Iris pigment epithelial cell (primary cell): ENCODE measurements at places on chromosomes 4 and X.

GRCh38 chrX:66045894-66046293 lies 6.0 kb upstream of the VSIG4 start:
- DNase-seq, result no peak

DNA sequence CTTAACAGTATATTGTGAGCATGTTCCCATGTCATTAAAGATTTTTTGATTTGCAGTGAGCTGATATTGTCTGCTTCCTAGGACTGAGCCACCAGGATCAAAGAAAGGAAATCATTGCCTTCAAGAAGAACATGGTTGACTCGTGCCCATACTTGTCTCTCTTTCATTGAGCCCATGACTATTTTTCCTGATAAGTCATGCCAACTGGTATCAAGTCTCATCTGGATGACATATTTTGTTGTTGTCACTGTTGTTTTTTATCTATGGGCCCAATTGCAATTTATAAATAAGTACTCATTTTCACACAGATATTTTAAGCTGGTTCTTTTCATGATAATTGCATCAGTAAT lies 10.2 kb upstream of the RHOH start:
- no peak for DNase-seq

DNA sequence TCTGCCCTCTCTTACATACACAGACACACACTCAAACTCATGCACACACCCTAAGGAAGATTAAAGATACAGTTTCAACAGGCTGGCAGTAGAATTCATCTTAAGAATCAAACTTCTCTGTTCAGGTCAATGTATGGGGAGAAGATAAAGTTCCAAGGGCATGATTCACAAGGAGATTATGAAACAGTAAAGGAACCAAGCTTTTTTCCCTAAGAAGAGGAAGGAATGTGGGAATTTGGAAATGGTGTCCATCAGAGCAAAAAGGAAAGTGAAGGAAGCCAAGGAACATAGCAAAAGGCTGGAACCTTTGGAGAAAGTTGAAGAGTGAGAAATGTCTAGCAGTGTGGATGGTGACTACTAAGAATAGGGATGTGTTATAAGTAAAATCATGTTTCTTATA lies 191.0 kb upstream of the NPY2R start:
- peak; percentile 5 for DNase-seq

DNA sequence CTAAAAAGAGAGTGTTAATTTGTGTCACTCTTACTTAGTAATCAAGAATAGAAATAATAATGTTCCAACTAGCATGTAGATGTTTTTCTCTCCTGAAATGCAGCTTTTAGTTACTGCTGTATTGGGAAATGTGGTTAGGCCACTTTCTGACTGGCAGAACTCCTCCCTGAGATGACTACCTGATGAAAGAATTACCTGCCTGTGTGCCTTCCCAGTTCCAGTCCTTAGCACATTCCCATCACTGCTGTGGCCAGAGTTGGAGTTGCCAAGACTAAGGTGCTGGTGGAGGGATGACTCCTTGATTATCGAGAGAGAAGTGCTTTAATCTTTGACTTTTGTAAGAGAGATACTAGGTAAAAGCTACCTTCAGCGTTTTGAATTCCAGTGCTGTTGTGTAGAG lies 9.5 kb downstream of the GAB1 start:
- no peak for DNase-seq

GRCh38 chrX:138709886-138710791 lies 1.4 kb downstream of the FGF13 start:
- DNase-seq, result peak; percentile 1

DNA sequence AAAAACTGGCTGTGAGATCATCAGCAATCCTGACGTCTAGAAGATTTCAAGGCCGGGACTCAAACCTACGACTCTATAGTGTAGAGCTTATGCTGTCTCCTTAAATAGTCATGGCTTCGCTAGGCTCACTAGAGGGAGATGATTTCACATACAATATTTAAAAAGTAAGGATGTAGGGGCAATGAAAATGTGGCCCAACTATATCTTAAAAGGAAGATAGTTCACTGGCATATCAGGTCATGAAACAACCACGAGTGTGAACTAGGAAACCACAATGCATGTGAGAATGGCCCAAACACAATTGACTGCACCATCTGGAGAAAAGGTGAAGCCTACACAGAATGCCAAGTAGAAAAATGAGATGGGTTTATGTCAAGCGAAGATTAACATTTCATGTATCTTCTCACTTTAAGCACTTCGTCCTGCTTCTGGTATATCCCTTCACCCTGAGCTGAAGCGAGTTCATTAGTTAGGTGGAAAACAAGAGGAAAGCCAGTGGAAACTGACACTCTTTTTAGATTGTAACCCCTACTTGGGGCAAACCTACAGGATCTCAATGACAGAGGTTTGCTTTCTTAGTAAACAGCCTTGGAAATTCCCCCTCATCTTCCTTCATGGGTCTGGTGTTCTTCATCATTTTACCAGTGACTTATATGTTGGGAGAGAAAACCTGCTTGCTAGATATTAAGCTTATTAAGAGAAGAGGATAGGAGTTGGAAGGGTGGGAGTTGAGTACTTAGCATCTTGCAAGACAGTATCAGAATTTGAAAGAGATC lies 17.4 kb downstream of the FAM9C start:
- no peak for DNase-seq

- no peak for DNase-seq
Observed at GRCh38 chr4:182765987-182766856, 151.0 kb downstream of the DCTD start.

DNA sequence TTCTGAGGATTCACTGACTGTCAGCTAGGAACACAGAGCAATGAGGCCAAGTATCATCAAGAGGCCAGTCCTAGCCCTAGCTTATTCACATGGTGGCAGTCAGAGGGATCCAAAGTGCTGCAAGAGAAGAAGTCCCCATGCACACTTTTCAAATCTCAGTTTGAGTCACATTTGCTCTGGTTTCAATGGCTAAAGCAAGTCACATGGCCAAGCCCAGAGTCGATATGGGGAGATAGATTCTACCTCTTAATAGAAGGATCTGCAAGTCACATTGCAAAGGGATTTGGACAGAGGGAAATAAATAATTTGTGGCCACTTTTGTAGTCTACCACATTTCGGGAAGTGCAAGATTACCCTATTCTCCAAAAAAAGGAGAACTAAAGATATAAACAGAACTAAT lies 3.7 kb upstream of the LCORL start:
- no peak for DNase-seq

DNA sequence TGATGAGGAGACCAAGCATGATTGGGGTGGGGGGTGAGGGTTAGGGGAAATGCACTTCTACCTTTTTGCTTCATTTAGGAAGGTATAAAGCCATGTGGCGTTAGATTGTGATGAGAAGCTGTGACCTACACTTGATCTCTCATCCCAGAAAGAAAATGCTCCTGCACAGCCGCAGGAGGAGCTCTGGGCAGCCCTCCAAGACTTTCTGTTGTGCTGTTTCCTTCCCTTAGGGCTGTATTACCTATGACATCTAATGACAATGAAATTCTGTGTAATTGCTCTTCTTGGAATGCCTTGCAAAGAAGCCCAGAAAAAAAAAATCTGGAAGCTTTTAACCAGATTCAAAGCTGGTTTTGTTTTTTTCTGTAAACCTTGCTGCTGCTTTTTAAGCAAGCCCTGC lies 13.4 kb downstream of the PRPS2 start:
- no peak for DNase-seq

GRCh38 chr4:137823007-137823406 lies 290.7 kb upstream of the PCDH18 start:
- DNase-seq, result no peak

DNA sequence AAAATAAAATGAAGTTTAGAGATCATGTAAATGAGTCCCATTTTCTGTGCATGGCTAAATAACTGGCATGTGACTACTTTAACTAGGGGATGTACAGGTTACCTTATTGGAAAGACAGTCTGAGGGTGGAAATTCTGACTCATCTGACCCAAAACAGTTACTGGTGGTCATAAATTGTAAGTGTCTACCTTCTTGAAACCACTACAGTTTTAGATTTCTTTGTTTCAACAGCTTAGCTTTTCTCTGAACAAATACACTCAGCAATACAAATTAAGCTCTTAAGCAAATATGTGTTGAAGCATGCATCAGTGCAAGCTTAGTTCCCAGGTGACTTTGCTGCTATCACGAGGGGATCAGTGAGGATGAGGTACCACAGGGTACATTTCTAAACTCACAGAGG lies 60.7 kb upstream of the PGM2 start:
- DNase-seq, result no peak

GRCh38 chrX:78540171-78540570 lies 119.0 kb downstream of the RTL3 start:
- DNase-seq, result no peak

DNA sequence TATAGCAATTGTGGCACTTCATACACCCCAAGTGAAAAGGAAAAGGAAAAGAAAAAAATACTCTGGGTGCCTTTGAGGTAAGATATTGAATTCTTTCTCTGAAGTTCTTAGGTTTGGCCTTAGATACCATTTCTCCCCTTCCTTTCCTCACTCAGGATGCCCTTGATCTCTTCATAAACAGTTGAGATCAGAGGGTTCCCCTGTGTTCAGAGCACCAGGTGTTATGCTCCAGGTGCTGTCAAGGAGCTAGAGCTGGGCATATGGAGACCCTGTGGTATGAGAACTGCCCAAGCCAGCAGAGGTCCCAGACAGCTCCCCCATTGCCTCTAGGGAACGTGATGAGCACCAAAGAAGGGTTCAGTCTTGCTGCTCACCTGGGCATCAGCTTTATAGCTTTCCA lies 17.1 kb upstream of the CD40LG start:
- no peak for DNase-seq

DNA sequence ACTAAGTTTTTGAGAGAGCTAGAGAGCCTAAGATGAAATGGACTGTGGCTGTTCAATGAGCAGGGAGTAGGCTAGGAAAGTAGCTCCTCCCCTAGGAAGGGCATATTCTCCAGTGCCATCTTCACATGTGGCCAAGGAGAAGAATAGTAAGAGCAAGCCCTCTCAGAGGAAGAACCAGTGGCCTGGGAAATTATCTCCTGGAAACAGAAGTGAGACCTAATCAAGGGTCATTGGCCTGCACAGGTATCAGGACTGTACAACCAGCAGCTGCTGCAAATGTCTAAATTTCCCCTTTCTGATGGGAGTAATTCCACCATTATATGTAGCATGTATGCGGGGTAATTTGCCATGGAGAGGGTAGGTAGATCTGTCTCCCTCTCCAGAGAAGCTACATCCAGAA lies 334.8 kb upstream of the RASGEF1B start:
- DNase-seq, result no peak

DNA sequence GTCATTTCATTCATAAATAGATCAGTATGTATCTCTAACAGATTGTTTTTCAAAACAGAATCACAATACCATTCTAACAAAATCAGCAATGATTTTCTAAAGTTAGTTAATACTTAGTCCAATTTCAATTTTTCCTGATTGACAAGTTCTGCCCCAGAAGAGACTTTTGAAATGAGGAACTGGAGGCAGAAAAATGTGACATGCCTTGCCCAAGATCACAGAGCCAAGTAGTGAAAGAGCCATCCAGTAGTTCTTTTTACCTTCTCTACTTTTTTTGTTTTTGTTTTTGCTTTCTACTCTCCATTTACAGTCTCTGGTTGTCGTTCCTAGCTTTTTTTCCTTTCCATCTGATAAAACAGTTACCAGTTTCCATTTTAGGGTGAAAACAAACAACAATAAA lies 129.3 kb upstream of the TMEM164 start:
- no peak for DNase-seq

GRCh38 chr4:38673130-38673978 lies 9.4 kb downstream of the KLF3 start:
- no peak for DNase-seq
